Endothelial cell (in vitro differentiated cells): ENCODE measurements at places on chromosomes 5 and 9. TPM values are rescaled to one million over a fixed set of nuclear protein-coding genes. Genes with fewer than 3 reads are reported as not detected.

DNA sequence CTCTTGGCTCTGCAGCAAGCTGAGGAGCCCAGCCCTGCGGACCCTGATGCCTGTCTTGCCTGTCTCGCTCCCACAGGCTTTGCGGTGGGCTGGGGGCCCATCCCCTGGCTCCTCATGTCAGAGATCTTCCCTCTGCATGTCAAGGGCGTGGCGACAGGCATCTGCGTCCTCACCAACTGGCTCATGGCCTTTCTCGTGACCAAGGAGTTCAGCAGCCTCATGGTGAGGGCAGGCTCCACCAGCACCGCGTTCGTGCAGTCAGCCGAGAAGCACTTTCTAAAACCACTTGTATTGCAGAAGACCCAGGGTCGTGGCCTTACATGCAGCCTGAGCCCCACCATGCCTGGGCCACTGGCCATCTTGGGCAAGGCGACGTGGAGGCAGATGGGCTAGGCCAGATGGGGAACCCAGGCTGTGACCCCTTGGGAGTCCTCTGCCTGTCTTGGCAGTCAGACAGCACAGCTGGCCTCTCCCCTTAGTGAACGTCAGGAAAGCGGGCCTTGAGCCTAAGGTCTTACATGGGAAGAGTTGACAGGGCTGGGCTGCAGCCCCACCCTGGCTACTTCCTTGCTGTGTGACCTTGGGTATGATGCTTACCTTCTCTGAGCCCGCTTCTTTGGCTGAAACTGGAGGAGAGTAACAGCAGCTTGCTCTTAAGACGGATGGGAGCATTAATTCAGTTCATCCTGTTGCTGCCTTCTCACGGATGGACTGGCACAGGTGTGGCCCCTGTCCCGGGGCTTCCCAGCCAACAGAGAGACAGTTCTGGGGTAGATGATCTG, 8.6 kb downstream of the SLC2A8 start:
- H3K27me3 ChIP-seq: peaks cover 2% of the 10 kb centered on the region
- H3K4me1 ChIP-seq: no peaks in the 10 kb centered on the region
- H3K4me3 ChIP-seq: no peak overlapping the region
- no peak overlapping the region for H3K27ac ChIP-seq

DNA sequence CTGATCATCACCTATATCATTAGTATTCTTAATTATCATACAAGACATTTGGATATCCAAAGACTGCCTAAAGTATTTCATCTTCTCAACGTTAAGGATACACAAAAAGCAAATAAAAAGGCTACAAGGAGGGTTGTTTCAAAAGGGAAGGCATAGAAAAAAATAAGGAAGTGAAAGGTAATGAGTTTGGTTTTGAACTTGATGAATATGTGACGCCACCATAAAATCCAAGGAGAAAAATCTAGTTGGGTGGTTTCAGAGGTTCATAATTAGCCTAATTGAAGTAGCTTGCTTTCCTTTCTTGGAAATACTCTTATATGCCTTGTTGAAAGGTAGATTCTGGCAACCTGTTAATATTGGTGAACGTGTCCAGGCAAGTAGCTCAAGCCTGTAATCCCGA, 96.1 kb upstream of the SGCD start:
- no peaks in the 10 kb centered on the region for H3K27me3 ChIP-seq
- no peaks in the 10 kb centered on the region for H3K4me1 ChIP-seq
- H3K36me3 ChIP-seq: no peaks in the 10 kb centered on the region

DNA sequence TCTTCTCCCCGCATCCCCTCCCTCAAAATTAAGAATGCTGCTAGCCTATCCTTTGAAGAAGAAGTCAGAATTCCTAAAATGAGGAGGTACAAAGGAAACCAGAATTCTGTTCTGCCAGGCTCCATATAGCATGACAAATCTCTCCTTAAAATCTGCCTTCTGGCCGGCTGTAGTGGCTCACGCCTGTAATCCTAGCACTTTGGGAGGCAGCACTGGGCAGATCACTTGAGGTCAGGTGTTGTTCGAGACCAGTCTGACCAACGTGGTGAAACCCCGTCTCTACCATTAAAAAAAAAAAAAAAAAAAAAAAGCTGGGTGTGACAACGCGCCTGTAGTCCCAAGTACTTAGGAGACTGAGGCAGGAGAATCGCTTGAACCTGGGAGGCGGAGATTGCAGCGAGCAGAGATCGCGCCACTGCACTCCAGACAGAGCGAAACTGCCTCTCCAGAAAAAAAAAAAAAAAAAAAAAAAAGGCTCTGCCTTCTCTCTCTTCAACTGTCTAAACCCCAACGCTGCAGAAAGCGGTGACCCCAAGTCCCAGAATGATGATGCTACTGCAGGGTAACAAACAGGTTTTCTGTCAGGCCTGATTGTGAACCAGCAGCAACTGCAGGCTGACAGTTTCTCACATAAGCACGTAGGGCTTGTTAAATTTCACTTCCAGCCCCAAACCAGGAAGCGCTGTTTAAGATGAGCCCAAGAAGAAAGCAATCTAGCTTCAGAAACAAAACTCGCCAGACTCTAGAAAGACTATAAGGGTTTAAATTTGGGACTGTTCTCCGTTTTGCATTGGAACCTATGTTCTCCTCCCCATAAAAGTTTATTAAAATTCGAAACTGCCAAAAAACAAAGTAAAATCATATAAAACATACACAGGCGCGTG, 963 bp upstream of the CAST start:
- peaks cover 11% of the 10 kb centered on the region for H3K4me1 ChIP-seq
- peak overlapping the region; percentile 91 for H3K4me3 ChIP-seq
- H3K27ac ChIP-seq: peak overlapping the region; percentile 74

DNA sequence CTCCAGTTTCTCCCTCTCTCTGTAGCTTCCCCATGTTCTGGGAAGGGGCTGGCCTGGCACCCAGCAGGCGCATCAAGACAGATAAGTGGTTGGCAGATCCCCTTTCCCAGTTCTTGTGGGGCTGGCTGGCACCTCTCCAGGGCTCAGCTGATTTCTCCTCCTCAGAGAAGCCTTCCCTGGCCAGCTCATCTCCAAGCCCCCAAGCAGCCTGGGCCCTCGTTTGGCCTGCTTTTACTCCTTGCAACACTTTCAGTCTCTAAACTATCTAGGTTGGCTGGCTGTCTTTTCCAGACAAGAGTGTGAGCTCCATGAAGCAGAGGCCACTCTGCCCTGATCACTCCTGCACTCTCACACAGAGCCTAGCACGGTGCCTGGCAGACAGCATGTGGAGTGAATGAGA, 13.5 kb downstream of the MACROH2A1 start:
- H3K27me3 ChIP-seq: peaks cover 4% of the 10 kb centered on the region
- H3K36me3 ChIP-seq: peaks cover 52% of the 10 kb centered on the region
- peak overlapping the region; percentile 82 for H3K27ac ChIP-seq
- DNase-seq: no peak
- H3K4me1 ChIP-seq: no peaks in the 10 kb centered on the region

- no peak overlapping the region for H3K4me3 ChIP-seq
- no peak for DNase-seq
- peaks cover 20% of the 10 kb centered on the region for H3K4me1 ChIP-seq
- H3K27me3 ChIP-seq: peaks cover 6% of the 10 kb centered on the region
- no peak overlapping the region for H3K27ac ChIP-seq
Measured at GRCh38 chr5:55620009-55620765, 85.4 kb upstream of the PLPP1 start.

GRCh38 chr5:77168161-77168878, 42.2 kb upstream of the PDE8B start:
- peaks cover 7% of the 10 kb centered on the region for H3K4me1 ChIP-seq
- DNase-seq: no peak
- H3K36me3 ChIP-seq: no peaks in the 10 kb centered on the region
- peaks cover 2% of the 10 kb centered on the region for H3K27me3 ChIP-seq

DNA sequence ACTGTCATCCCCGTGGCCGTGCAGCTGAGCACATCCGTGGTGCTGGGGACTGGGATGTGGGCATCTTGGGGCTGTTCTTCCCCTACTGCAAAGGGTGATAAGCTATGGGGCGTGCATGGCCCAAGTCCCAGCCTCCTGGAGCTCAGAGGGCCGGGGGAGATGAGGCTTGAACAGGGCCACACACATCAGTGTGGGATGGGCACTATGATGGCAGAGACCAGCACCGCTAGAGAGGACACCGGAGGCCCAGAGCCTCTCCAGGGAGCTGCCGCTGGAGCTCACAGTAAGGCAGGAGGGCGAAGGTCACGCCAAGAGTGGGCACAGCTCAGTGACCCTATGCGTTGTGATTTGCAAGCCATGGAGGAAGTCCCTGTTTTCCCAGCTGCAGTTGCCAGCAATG, 63.5 kb downstream of the OLFM1 start:
- peaks cover 7% of the 10 kb centered on the region for H3K27me3 ChIP-seq
- H3K27ac ChIP-seq: no peak overlapping the region
- H3K4me3 ChIP-seq: no peak overlapping the region
- no peaks in the 10 kb centered on the region for H3K36me3 ChIP-seq
- DNase-seq: no peak

GRCh38 chr5:75664979-75665378, 52.3 kb downstream of the POC5 start:
- no peaks in the 10 kb centered on the region for H3K27me3 ChIP-seq
- no peak overlapping the region for H3K27ac ChIP-seq
- H3K4me3 ChIP-seq: no peak overlapping the region
- H3K4me1 ChIP-seq: peaks cover 9% of the 10 kb centered on the region

DNA sequence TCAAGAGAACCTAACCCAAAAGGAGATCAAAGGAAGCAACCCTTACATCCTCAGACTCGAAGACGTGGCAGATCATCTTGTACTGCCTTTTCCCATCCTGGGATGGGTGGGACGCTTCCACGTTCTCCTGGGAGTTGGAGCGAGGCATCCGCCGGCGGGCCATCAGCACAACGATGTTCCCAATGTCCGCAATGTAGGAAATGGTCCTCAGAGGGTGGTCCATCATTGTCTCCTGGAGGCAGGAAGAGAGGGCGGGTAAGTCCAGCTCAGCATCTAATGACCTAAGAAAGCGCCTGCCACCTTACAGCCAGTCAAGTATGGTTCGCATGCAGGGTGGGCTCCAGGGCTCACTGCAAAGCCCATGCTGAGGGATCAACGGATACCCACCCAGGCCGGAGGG, 131.2 kb downstream of the ENTREP1 start:
- no peak overlapping the region for H3K27ac ChIP-seq
- H3K4me3 ChIP-seq: no peak overlapping the region
- H3K36me3 ChIP-seq: peaks cover 8% of the 10 kb centered on the region
- DNase-seq: no peak
- peaks cover 4% of the 10 kb centered on the region for H3K27me3 ChIP-seq
- peaks cover 12% of the 10 kb centered on the region for H3K4me1 ChIP-seq

DNA sequence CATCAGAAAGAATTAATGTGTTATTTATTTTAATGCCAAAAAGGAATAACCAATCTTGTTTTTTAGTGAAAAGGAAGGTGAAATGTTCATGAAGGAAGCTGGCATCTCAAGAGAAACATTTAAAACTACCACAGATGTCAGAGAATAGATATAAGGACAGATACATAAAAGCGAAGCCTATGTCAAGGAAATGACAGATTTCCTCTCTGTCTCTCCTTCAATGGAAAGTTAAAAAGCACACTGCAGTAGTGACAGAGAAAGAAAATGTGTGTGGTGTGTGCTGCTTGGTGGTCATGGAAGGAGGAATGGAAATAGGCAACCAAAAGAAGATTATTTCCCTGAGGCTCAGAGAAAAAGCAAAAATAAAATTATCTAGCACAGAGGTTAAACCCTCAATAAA, 9.2 kb downstream of the WNT8A start:
- no peak for DNase-seq
- no peaks in the 10 kb centered on the region for H3K36me3 ChIP-seq
- H3K27ac ChIP-seq: no peak overlapping the region
- no peak overlapping the region for H3K4me3 ChIP-seq
- peaks cover 42% of the 10 kb centered on the region for H3K4me1 ChIP-seq

DNA sequence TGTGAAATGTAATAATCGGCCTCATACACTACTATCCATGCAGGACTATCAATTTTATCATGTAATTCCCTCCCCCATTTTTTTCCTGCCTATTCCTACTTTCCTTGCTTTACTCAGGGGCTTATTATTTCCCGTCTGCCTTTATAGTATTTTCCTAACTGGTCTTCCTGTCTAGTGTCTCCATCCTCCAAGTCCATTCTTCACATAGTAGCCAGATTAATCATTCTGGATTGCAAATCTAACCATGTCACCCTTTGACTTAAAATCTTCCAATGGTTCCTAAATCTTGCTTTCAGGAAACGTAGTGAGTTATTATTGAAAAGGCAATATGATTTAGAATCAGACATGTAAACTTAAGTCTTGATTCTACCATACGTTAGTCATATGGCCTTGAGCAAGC, 307.4 kb upstream of the HAPLN1 start:
- H3K27ac ChIP-seq: no peak overlapping the region
- no peaks in the 10 kb centered on the region for H3K4me1 ChIP-seq
- H3K27me3 ChIP-seq: no peaks in the 10 kb centered on the region
- peaks cover 9% of the 10 kb centered on the region for H3K36me3 ChIP-seq
- no peak overlapping the region for H3K4me3 ChIP-seq

- DNase-seq: no peak
- no peak overlapping the region for H3K4me3 ChIP-seq
- no peaks in the 10 kb centered on the region for H3K27me3 ChIP-seq
- no peaks in the 10 kb centered on the region for H3K4me1 ChIP-seq
- no peak overlapping the region for H3K27ac ChIP-seq
Measured at GRCh38 chr5:59620535-59621212, 272.9 kb downstream of the PDE4D start.

DNA sequence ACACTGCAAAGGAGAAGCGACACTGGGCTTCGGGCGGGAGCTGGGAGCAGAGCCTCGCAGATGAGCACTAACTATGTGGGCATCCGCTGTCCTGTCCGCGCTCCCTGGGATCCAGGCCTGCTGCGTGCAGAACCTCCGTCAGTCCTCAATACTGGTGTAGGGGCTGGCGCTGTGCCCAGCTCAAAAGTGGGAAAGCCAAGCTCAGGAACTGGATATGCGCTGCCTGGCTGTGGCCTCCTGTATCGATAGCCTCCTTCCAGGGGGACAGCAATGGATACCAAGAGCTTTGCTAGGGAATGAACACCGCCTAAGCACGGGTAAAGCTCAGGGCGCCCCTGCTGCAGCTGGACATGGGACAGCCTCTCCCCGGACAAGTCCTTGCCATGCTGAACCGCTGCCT, 270.4 kb downstream of the NSG2 start:
- no peak overlapping the region for H3K27ac ChIP-seq
- no peaks in the 10 kb centered on the region for H3K36me3 ChIP-seq
- no peak for DNase-seq
- H3K27me3 ChIP-seq: peaks cover 1% of the 10 kb centered on the region

GRCh38 chr9:37100327-37100726, 20.0 kb upstream of the ZCCHC7 start:
- no peak overlapping the region for H3K27ac ChIP-seq
- H3K4me1 ChIP-seq: peaks cover 3% of the 10 kb centered on the region
- no peak for DNase-seq
- peaks cover 2% of the 10 kb centered on the region for H3K27me3 ChIP-seq
- no peaks in the 10 kb centered on the region for H3K36me3 ChIP-seq

- H3K4me3 ChIP-seq: no peak overlapping the region
- H3K27me3 ChIP-seq: no peaks in the 10 kb centered on the region
- DNase-seq: no peak
- no peaks in the 10 kb centered on the region for H3K36me3 ChIP-seq
- H3K27ac ChIP-seq: no peak overlapping the region
Measured at GRCh38 chr5:107067395-107067794, 603.3 kb downstream of the EFNA5 start.

PCDHGA7 gene
- 6.3 TPM for total RNA-seq

AKNA gene
- 79.1 TPM for total RNA-seq

RGS7BP gene
- 0.23 TPM for total RNA-seq

FKTN gene
- 16.4 TPM for total RNA-seq

FABP6 gene
- 1.2 TPM for total RNA-seq

CCDC152 gene
- total RNA-seq: 2.8 TPM

CDKN2B gene
- total RNA-seq: 1.8 TPM

CDC25C gene
- 3.8 TPM for total RNA-seq

PCDHB6 gene
- 1.1 TPM for total RNA-seq

SOX30 gene
- 0.15 TPM for total RNA-seq

TRIM7 gene
- not detected for total RNA-seq

MFAP3 gene
- 42.7 TPM for total RNA-seq

CCNJL gene
- total RNA-seq: 65.0 TPM

ORM2 gene
- total RNA-seq: not detected

ASPN gene
- total RNA-seq: not detected
